ENCODE measurements at places on chromosomes 11 and 22.
A peak's percentile ranks its signal among the peaks of the same experiment; 100 is the strongest.

DNA sequence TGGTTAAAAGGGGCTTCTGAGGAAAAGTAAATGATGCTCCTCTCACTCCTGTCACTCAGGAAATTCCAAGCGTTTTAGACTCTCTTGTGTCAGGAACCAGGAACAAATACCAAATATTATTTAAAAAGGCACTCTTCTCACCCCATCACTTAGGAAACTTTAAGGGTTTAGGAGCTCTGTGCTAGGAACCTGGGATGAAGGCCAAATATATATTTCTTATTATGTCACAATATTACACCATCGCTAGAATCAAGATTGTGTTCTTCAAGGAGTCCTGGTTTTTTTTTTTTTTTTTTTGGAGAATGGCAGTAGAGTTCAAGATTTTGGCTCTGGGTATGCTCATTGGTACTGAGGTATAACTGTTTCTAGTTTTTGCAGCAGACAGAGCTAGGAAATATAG is 79.0 kb upstream of the HEPHL1 start:
- no peak for DNase-seq

GRCh38 chr22:36982136-36982535 is 37.1 kb downstream of the TST start:
- no peak for DNase-seq

GRCh38 chr11:79076526-79077115 is 364.2 kb downstream of the TENM4 start:
- DNase-seq, result no peak

DNA sequence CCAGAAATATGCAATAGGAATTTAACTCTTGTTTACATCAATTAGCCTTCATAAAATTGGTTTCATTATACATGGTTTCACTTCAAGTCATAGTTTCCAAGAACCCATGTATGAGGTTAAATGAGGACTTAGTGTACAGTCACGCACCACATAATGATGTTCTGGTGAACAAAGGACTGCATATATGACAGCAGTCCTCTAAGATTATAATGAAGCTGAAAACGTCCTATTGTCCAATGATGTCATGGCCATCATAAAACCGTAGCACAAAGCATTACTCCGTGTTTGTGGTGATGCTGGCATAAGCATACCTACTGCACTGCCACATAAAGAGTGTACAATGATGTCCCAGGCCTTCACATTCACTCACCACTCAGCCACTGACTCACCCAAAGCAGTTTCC is 31.1 kb downstream of the SMCO4 start:
- no peak for DNase-seq

DNA sequence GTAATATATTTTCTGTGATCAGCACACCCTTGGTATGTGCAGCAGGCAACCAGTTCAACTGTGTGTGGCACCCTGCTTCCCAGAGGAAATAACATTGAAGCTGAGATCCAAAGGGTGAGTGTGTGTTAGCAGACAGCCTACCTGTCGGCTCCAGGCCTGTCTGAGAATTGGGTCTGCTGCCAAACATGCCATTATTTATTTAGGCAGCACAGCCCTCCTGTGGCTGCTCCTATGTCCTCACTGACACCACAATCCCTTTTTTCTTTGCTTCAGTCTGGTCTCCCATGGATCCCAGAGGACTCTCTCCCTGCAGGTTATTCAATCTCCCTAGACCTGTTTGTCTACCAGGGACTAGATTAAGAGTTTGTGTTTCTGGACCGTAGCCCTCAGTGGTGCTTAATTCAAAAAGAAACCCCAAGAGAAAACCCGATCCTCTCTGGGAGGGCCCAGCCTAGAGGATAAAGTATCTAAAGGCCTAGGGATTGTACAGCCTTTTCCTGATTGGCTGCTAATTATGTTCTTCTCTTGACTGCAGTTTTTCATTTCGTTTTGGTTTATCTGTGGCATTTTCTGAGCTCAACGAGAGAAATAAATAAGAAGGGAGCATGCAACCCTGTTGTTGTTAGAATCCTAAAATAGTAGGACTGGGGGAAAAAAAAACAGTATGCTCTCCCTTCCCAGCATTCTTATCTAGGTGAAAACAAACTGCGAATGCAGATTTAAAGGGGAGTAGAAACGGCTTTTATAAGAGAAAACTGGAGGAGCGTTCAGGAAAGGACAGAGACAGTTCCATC is 24.1 kb downstream of the KCNE3 start:
- no peak for DNase-seq

DNA sequence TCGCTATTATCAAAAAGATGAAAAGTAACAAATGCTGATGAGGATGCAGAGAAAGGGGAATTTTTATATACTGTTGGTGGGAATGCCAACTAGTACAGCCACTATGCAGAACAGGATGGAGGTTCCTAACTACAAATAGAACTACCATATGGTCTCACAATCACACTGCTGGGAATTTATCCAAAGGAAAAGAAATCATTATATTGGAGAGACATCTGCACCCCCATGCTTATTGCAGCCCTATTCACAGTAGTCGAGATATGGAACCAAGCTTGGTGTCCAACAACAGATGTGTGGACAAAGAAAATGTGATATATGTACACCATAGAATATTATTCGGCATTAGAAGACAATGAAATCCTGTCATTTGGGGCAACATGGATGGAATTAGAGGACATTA is 19.6 kb upstream of the POU2AF2 start:
- no peak for DNase-seq

DNA sequence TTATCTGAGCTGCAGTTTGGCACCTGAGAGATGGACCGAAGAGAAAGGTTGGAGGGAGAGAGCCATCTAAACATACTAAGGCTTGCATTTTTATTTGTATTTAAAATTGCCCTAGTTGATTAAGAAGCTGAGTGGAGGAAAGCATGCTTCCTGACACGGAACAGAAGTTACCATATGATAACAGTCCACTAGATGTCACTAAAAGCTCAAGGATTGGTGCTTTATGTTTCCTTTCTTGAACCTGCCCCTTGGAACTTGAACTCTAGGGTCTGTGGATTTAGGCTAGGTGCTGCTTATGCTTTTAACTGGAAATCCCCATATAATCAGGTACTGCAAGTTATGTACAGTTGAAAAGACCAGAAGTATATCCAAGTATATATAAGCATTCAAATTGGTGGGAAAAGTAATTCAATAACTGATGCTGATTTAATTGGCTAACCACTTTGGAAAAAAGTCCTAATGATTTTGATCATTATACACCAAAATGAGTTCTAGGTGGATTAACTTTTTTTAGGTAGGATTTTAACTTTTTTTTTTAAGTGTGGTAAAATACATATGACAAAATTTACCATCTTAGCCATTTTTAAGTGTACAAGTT is 9.5 kb downstream of the RBMXL2 start:
- no peak for DNase-seq

DNA sequence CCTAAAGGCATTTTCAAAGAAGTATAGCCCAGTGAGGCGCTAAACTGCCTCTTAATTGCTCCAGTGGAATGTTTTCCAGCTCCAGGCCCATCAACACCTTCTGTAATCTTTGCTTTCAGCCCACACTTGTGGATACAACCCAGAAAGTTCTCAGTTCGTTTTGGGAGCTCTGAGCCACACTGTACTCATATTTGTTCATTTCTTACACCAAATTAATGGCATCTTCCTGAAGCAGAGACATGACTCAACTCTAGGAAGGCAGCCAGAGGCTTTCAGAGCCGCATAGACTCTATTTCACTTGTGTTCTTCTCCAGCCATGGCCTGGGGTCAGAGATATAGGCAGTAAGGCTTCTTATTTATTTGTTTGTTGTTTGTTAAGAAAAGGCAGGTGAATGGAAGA is 175.5 kb upstream of the NCAM1 start:
- DNase-seq, result no peak

DNA sequence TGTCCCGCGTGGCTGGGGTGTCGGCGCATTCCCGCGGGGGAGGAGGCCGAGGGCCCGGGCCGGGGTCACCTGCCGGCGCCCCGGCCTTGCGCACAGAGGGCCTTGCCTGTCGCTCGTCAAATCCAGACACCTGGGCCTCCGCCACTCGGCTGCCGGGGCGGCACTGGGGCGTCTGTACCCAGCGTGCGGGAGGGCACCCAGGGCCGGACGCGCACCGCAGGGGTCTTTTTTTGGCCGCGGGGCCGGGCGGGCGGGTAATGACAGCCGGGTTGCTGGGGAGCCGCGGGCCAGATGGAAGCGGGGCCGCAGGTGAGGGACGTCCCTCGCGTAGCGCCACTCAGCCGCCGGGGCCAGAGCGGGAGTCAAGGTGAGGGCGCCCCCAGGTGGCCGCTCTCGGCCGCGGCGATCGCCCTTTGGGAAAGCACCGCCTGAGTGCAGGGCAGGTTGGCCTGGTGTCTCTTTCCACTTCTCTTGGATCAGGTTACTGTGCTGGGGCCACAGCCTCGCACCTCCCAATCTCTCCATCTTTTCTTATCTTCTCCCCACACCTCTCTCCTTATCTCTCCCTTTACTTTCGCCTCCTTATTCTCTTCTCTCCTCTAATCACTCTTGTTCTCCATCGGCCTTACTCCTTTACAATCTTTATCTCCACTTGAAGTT is 3.5 kb downstream of the PHLDB1 start:
- DNase-seq, result peak; percentile 18

GRCh38 chr22:43553451-43554258 is 141.8 kb downstream of the MPPED1 start:
- DNase-seq, result no peak

- no peak for DNase-seq
Measured at GRCh38 chr11:120125024-120125423, 12.9 kb downstream of the TRIM29 start.

DNA sequence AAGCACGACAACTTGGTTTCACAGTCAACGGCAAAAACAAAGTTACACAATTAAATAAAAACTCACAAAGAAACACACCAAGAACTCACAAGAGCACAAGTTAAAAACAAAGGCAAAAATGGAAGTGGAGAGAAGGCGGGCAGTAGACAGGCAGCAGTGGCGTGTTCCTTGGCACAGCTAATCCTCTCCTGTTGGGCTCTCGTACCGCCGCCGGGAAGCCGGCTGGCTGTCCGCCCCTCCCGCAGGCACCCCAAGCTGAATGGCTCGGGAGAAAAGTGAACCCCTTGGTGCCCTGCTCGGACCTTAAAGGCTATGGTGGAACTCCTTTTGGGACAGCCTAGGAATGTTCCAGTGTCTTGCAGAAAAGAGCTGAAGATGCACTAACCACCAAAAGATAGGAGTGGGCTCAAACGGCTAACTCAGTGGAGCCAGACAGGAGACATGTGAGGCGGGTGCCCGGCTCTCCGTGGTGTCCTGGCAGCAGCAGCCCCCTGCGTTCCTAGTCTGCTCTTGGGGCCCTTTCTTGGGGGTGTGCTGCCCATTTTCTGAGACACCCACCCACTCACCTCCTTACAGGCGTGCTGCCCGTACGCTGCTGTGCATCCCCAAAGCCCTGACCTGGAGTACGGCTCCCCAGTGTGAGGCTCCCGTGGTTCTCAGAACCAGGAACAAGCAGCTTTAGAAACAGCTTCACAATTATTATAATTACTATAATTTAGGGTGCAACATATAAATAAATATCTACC is 86.1 kb upstream of the BID start:
- no peak for DNase-seq

- DNase-seq, result no peak
Measured at GRCh38 chr11:33952805-33953204, 60.9 kb upstream of the LMO2 start.

- no peak for DNase-seq
Measured at GRCh38 chr11:1839924-1840779, 1.4 kb downstream of the TNNI2 start.

DNA sequence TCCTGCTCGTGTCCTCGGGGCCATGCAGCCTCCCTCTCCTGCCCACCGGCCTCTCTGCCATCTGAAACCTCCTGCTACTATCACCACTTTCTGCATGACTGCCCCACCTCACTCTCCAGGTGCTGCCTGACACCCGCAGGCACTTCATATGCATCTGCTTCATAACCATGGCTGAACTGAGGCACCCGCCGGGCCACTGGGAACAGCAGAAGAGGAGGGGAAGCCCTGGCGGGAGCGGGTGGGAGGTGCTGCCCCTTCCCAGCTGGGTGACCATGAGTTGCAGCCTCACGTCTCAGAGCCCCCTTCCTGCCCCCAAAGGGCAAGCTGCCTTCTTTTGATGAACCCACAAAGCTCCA is 21.7 kb upstream of the PICK1 start:
- DNase-seq, result no peak

- DNase-seq, result no peak
Measured at GRCh38 chr11:55658031-55658573, 3.9 kb upstream of the OR4C6 start.

GRCh38 chr11:20060181-20060580 is 100.1 kb downstream of the DBX1 start:
- no peak for DNase-seq

GRCh38 chr11:34243600-34244464 is 114.0 kb downstream of the ABTB2 start:
- peak; percentile 34 for DNase-seq

GRCh38 chr22:43991316-43992020 is 32.6 kb upstream of the PARVB start:
- DNase-seq, result no peak

GRCh38 chr11:27300974-27301373 is 62.0 kb downstream of the CCDC34 start:
- no peak for DNase-seq

DNA sequence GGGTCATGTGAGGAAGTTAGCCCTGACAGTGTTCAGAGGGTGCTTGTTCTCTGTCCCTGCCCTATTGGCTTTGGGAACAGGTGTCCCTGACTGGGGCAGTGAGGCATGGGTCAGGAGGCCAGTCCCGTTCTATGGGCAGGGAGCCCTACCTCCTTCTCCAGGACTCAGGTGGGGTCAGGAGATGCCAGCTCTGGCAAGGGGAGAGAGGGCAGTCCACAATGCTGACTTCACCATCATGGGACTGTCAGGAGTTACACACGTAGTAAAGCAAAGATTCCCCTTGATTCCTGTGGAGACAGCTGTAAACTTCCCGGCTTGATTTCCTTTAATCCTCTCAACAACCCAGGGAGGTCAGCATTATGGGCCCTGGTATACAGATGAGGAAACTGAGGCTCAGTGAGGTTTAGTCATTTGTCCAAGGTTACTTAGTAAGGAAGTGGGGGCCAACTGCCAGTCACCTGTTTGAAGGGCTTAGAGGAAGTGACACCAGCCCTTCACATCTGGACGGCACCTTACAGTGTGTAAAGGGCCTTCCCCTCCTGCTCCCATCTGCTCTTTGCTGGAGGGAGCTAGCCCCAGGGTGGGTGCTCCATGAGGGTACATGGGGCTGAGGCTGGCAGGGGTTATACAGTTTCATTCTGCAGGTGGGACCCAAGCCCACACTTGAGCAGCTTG is 11.9 kb downstream of the MICALL1 start:
- DNase-seq, result no peak

DNA sequence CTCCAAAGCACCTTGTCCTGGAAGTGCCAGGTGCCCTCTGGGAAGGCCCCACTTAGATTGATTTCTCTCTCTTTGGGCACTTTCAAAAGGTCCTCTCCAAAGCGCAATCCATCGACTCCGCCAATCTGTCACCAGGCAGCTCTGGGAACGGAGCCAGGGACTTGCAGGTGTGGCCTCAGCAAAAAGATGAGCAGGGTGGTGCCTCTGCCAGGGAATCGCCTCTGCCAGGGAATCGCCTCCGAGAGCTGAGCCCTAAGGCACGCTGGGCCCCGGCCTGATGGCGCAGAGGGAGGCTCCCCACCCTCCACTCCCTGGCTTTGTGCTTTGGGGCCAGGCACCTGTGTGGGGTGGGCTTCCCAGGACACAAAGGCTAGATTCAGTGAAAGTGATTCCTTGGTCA is 1391.3 kb downstream of the TBC1D22A start:
- no peak for DNase-seq

GRCh38 chr11:65781152-65781961 is 581 bp upstream of the AP5B1 start:
- DNase-seq, result no peak

GRCh38 chr11:34509336-34509876 is 4.2 kb downstream of the ELF5 start:
- no peak for DNase-seq
